ENCODE measurements at places on chromosomes 2 and 18.

- no peak for DNase-seq
Observed at GRCh38 chr2:238936162-238937052, 88.5 kb downstream of the TWIST2 start.

- no peak for DNase-seq
Observed at GRCh38 chr2:31428001-31428418, 13.5 kb upstream of the XDH start.

- DNase-seq, result no peak
Observed at GRCh38 chr2:113342650-113343049, 63.9 kb upstream of the PAX8 start.

DNA sequence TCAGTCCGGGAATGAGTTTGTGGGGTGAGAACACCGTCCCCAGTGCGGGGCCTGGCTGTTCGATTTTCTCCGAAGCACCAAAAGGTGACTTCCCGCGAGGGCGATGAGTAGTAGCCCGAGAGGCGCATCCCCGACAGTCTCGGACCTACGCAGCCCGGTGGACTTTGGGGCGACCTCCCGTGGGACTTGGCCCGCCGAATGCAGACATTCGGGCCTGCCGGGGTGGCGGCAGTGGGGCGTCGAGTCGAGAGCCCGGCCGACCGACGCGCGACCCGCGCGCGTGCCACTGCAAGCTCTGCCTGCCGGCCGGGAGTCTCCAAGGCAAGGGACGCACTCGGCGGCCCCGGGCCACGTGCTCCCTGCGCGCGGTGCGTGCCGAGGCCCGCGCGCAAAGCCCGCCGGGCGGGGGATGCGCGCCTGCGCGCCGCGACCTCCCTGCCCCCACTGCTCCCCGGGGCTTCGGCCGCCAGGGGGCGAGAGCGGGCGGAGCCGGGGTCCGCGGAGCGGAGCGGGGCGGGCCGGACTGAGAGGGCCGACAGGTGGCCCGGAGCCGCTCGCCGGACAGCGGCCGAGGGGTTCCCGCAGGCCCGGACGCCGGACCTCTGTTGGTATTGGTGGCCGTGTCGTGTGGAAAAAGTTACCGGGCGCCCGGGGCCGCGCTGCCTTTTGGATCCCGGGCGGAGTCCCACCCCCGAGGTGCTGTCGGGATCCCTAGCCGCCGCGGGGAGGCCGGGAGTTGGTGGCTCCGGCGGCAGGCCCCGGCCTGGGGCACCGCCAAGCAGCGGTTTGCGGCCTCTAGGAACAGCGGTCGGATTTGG, 1.9 kb downstream of the PTMA start:
- DNase-seq, result peak; percentile 72

DNA sequence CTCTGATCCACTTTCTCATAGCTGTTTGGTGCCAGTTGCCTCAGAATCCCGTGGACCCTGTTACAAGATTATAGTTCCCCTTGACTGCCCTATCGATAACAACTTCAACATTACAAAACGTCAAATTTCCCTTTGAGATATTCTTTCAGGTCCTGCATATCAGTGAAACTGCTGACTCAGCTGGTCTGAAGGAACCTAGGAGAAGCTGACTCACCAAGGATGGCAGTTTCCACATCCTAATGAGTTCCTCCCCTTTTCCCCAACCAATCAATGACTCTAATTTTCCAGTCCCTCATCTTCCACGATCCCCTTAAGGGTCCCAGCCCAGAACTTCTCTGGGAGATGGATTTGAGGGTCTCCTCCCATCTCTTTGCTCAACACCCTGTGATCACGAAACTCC, 27.6 kb upstream of the GNAL start:
- DNase-seq, result no peak

DNA sequence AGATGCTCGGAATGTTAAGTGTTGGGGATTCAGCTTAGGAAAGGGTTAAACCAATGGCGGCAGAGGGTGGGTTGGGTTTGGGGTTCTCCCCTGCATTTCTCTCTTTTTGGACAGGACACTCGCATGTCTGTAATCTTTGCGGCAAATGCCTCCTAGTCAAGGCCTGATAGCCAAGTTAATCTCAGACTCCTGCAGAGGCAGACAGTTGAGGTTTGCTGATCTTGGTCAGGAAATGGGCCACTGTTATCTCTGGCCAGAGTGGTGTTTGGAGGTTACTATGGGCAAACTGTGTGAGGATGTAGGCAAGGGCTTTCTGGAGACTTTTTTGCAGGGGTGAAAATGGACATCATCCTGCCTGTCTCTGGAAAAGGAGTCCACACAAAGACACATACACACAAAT, 188.8 kb downstream of the SETBP1 start:
- DNase-seq, result no peak

GRCh38 chr18:23887035-23887434, 127.5 kb upstream of the TTC39C start:
- DNase-seq, result no peak

DNA sequence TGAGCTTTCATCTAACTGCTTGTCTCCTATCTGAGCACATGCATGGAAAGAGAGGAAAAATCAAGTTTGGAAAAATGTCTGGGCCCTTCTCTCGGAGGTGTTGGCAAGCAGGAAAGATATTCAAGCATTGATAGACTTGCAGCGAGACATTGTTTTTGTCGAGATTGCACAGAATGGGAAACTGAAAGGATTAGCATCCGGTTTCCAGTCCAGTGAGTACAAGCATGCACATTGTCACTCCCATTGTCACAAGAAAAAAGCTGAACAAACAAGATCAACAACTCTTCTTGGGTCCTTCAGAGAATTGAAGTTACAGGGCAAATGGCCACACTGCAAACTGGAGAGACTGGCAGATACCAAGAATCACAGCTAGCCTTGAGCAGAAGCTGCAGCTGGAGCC, 19.6 kb upstream of the MC5R start:
- DNase-seq, result no peak

- no peak for DNase-seq
Observed at GRCh38 chr2:217989221-217989948, 13.4 kb downstream of the TNS1 start.

DNA sequence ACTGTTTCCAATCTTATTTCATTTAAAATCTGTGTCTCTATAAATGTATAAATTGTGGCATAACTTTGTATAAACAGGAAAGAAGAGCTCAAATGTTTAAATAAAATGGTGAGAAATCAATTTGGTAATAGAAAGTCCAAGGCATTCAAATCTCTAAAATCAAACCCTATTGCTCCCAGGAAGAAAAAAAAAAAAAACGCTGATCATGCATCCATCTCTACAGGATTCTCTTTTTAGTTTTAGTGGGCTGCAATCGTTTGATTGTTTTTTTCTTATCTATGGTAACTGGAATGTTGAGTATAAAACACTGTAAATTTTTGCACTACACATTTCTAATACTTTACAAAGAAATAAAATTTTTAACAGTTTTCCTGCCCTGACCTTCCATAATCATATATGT, 75.6 kb downstream of the NCKAP1 start:
- no peak for DNase-seq

- no peak for DNase-seq
Observed at GRCh38 chr2:11630855-11631254, 39.1 kb downstream of the NTSR2 start.

DNA sequence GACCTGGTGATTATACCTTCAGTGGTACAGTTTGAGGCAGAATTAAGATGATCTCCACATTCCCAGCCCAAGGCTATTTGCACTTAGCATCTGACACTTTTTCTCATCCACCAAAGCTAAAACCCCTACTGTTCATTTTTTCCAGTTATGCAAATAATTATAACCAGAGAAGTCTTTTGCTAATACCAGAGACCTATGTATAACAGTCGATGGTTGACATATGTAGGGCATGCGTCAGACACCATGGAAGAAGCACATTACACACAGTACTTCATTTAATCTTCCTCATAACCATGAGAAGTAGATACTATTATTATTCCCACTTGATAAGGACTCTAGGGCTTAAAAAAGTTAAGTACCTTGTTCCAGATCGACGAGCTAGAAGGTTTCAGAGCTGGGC, 36.5 kb downstream of the AP1S3 start:
- no peak for DNase-seq

GRCh38 chr18:62558015-62558663, 35.3 kb downstream of the ZCCHC2 start:
- no peak for DNase-seq

DNA sequence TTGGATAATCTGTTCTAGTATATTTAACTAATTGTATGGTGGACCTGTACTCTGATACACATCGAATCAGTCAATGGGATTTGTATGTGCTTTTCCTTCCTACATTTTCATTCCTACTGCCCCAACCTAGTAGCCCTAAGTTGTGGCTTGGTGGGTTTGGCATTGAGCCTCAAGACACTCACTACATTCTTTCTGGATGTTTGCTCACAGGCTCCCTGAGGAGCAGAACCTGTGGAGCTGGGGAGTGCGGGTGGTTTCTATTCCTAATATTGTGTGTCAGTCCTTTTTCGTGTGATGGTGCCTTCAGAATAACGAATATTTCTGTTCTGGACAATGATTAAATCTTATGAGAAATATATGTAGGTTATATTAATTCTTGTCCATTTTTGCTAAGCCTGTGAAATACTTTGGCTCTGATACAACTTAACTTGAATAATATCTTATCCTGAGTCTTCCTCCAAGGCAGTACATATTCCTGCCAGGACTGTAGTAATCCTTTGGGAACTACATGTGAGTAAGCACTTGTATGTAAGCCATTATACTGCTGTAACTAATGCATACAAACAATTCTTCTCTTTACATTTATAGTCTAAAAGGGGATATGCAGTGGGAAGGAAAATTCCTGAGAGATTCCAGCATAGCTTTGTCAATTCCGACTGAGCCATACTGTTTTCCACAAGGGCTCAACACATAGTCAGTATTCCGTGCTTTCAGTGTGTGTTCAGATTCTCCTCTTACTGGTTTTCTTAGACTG, 150.6 kb downstream of the AGPS start:
- DNase-seq, result no peak

DNA sequence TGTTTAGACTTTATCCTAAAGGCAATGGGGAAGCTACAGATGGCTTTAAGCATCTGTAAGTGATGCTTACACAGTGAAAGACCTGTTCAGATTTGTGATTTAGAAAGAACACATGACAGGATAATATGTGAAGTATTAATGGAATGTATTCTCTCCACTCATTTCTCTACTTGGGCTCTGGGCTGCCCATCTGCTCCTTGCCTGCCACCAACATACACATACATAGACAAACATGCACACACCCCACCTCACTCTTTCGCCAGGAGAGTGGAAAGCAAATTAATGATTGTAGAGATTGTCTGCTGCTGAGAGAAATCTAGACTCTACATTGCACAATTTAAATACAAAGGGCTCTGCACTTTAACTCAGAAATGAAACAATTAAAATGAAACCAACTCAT, 61.0 kb upstream of the NFE2L2 start:
- DNase-seq, result no peak

- DNase-seq, result no peak
Observed at GRCh38 chr18:40949114-40949950, 1005.7 kb upstream of the PIK3C3 start.

GRCh38 chr2:146244131-146244530, 1600.7 kb upstream of the ACVR2A start:
- no peak for DNase-seq

DNA sequence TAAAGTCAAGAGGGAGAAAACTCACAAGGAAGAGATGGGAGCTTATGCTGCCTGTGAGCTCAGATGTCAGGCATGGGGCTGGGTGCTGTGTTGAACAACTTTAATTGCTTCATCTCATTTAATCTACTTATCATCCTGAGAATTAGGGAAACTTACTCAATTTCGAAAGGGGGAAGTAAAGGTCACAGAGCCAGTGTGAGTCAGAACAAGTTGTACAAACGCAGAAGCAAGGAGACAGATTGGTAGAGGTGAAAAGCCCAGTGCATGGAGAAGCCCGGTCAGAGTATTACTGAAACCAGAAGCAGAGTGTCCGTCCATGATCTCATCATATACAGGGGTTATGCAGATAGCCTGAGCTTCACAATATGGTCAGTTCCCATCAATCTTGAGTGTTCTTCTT, 281.1 kb upstream of the POU3F3 start:
- DNase-seq, result no peak

GRCh38 chr2:23244617-23245016, 140.4 kb upstream of the KLHL29 start:
- no peak for DNase-seq

GRCh38 chr2:211487733-211488132, 931.3 kb downstream of the CPS1 start:
- no peak for DNase-seq

DNA sequence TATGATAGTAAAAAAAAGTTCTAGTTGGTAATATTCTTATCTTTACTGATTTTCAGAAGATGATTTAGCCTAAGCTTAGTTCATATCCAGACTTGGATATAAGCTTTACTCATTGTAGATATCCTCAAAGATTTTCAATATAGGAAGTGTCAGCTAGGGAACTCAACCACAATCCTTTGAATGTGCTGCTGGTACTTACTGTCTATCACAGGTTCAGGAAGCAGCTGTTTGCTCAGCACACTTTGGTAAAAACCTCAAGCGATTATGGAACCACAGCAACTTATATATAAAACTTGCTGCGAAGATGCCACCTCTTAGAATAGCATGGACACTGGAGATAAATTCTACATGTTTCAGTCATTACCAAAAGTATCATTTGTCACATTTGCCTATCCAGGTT, 60.1 kb upstream of the TNFRSF11A start:
- no peak for DNase-seq

- peak; percentile 67 for DNase-seq
Observed at GRCh38 chr2:196239622-196240587, 68.5 kb upstream of the STK17B start.

- no peak for DNase-seq
Observed at GRCh38 chr2:237695201-237695780, 67.9 kb downstream of the LRRFIP1 start.

DNA sequence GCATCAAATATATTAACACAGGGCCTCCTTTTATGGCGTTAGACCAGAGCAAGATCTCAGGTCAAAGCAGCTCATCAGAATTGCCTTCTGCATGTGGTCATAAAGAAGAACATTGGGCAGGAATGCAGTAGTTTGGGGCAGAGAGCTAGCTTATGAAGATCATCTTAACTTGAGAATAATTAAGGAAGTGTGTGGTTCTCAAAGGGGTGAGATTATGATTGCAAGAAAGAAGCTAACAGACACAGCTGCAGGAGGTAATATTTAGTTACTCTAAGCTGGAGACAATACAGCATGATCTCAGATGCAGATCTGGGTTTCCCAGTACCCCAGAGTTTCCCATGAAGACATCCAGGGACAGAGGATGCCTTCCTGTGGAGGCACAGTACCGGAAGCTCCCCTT, 91.6 kb downstream of the TTC27 start:
- DNase-seq, result no peak

DNA sequence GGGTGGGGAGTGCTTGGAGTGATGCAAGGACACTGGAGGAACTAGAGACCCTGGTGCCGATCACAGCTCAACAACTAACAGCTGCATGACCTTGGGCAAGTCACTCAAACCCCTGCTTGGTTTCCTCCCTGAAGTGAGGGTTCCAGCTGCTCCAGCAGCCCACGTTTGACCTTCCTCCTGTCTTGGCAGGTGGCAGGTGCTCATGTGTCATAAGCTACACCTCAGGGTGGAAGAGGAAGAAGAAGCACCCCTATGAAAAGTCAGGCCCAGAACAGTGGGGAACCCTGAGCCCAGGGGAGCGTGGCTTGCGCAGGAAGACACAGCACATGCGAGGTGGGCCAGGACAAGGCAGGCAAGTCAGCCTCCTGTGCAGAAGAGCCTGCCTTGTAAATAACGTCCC, 42.4 kb downstream of the MRPL35 start:
- no peak for DNase-seq
